ENCODE measurements at places on chromosomes 7 and 10.

GRCh38 chr7:12281038-12281437, 69.9 kb downstream of the TMEM106B start:
- DNase-seq = no peak

GRCh38 chr7:129423700-129424410, 10.4 kb upstream of the STRIP2 start:
- no peak for DNase-seq

- DNase-seq = no peak
Observed at GRCh38 chr7:116399819-116400218, 99.7 kb upstream of the CAV2 start.

- peak; percentile 78 for DNase-seq
Observed at GRCh38 chr10:6918305-6918704, 338.2 kb upstream of the PRKCQ start.

- no peak for DNase-seq
Observed at GRCh38 chr7:93921186-93921585, 349 bp upstream of the GNG11 start.

DNA sequence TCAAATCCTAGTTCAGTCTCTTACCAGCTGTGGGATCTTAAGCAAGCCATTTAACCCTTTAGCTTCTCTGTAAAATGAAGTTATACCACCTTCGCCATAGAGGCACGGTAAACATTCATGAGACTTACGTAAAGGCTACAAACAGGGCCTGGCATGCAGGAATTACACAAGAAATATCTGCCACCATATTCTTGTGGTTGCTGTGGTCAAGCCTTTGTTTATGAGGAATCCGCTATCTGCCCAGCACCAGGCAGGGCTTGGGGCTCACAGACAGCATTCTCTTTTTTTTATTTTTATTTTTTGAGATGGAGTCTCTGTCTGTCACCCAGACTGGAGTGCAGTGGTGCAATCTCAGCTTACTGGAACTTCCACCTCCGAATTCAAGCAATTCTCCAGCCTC, 9.9 kb downstream of the AIFM2 start:
- DNase-seq = no peak

- no peak for DNase-seq
Observed at GRCh38 chr10:108352771-108353170, 1188.3 kb upstream of the SORCS1 start.

DNA sequence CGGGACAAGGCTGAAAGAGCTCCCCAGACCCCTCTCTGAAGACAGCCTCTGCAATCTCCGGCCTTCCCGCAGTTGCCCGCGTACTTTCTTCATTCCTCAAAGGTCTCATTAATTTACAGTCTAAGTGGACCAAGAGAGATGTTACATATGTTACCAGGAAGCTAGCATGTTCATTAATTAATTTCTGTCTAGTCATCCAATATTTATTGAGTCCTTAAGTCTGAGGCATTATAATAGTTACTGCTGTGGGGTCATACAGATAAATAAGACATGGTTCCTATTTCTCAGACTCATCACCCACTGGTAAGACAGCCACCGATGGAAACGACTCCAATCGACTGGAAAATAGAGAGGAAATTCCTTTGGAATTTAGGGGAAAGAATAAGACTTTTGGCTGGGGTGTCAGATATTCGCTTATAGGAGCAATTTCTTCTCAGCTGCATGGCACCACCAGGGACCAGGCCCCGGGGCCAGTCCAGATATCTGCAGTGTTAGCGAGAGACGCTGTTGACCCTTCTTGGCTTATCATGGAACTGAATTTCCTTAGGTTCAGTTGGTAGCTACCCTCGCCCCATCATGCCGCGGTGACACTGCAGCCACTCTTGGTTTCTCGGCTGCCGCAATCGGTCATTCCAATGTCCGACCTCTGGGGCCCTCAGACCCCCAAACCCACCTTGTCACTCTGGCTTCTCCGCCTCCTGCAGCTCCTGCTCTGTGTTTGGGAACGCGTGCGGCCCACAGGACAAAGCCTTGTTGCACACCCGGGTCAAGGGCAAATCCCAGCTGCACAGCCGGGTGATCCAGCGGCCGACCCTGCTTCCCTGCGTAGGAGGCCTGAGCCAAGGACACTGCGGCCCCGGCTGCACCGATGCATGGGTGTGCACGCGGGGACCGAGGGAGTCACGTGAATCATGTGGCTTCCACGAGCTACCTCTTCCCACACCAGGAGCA, 383.2 kb downstream of the DNAJB6 start:
- no peak for DNase-seq

DNA sequence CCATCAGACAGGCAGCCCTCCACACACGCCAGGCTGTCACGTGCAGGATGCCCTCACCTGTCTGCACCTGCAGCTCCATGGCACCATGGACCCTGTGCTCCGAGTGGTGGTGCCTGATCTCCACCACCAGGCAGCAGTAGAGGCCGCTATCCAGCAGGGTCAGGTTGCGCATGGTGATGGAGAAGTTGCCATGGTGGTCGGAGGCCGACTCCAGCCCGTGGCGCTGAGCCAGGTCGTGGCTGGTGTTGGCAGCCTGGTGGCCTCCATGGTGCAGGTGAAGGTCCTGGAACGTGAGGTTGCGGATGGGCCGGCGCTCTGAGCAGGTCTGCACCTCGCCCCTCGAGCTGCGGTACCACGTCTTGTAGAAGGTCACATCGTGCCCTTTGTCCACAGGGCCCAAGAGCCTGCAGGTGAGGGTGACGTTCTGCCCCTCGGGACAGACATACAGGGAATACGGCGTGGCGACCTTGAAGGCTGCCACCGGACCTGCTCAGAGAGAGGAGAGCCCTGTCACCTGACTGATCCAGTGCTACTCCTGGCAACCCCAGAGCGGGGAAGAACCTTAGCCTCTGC, 11.7 kb downstream of the VSIR start:
- DNase-seq = no peak

DNA sequence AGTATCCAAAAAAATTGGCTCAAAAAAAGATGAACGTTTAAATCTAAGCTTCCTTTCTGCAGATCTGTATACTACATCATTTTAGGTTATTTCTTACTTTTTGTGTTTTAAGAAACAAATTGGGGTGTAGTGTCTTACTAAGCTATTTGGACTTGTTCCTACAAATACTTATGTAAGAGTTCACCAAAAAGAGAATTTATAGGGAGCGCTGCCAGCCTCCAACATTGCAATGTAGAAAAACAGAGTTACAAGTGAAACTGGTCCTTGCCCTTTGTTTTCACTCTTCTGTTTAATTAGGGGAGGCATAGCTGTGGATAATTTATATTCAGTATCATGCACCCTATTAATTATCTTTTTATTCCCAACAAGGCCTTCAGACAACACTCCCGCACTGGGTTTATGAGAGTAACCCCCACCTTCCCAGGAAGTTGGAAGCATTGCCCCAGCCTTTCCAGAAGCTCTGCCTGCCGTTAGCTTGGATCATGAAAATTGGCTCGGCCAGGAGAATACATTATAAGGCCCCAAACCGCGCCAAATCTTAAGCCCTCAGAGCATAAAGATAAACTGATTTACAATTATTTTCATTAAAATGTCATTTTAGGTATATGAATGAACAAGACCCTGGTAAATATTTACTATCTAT, 261.8 kb upstream of the KLF6 start:
- no peak for DNase-seq

DNA sequence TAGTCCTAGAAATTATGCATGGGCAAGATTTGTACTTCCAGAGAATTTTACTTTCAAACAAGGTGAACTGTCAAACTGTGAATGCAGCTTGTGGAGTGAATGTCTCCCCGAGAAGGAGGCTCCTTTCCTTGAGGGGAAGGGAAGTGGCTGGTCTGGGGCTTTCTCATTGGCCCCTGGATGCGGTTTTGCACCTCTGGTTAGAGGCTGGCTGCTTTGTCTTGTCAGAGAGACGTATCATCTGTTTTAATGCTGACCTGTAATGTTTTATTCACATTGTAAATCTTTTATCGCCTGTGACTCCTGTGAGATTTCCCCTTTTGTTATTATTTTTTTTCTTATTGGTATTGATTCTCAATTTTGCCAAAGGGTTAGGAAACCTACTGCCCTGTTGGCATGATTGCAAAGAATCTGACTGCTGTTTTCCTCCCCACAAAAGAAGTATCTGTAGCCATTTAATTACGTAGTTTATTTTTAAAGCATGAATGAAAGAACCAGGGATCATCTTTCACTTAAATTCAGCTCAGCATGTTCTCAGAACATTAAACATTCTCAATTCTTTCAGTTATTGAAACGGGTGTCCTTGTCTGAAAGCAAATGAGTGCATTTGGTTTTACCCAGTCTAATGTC, 238.3 kb upstream of the NFE2L3 start:
- DNase-seq = peak; percentile 21

- DNase-seq = no peak
Observed at GRCh38 chr7:82443547-82444219, at the start of gene CACNA2D1. Gene CACNA2D1, minus strand, starts transcription at chr7:82443777.

DNA sequence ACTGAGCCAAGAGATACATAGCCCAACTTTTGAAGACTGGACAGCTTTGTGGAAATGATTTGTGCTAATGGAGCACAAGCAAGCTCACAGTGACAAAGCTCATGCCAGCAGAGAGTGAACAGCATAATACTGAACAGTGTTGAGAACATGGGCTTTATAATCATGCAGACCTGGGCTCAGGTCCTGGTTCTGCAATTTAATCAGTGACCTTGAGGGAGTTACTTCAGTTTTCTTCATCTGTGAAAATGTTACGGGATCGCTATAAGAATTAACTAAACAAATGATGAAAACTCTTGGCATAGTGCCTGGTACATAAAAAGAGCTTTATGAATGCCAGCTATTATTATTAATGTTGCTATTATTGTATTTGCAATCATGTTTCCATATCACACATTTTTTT, 690.5 kb upstream of the LRRN3 start:
- no peak for DNase-seq

GRCh38 chr7:99248391-99249095, 24.1 kb upstream of the MYH16 start:
- DNase-seq = no peak

DNA sequence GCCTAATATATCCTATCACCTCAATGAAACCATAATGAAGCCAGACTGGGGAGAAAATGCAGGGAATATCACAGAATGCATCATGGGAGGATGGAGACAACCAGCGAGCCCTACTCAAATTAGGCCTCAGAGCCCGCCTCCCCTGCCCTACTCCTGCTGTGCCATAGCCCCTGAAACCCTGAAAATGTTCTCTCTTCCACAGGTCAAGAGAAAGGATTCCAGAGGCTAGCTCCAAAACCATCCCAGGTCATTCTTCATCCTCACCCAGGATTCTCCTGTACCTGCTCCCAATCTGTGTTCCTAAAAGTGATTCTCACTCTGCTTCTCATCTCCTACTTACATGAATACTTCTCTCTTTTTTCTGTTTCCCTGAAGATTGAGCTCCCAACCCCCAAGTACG, 31.5 kb downstream of the PRSS2 start:
- DNase-seq = no peak

DNA sequence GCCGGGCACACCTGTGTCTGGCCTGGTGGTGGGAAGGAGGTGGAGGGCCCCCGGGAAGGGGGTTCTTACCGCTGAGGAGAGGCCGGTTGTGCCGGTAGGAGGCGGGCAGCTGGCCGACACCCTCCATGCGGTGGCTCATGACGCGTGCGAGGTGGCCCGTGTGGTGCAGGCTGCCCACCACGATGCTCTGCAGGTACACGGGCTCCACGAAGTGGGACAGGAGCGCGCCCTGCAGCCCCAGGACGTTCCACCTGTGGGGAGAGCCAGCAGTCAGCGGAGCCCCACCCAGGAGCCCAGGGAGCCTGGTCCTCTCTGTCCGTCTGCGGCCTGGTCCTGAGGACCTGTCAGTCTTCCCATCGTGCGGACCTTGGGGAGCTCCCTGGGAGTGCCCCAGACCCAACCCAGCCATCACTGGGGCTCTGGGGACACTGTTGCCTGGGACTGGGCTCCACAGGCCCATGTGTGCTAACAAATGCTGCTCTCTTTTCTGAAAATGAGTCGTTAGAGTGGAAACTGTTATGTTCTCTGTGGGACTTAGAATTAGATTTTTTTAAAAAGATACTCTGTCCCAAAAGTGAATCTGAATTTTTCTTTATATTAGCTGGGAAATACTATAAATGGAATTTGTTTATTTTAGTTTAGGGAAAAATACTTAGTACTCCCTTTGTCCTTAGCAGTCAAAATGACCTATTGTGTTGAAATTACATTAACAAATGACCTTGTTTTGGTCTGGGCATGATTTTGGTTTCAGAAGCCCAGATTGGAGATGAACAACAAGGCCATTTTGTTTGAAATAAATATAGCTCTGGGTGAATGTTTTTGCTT, 143.9 kb downstream of the WDR37 start:
- no peak for DNase-seq

- no peak for DNase-seq
Observed at GRCh38 chr7:124219681-124220080, 186.8 kb upstream of the TMEM229A start.

- peak; percentile 59 for DNase-seq
Observed at GRCh38 chr10:94183666-94184264, 179.0 kb downstream of the NOC3L start.

GRCh38 chr10:91247360-91248111, 27.1 kb downstream of the PCGF5 start:
- no peak for DNase-seq

- DNase-seq = no peak
Observed at GRCh38 chr7:91582799-91583477, 297.6 kb downstream of the MTERF1 start.

DNA sequence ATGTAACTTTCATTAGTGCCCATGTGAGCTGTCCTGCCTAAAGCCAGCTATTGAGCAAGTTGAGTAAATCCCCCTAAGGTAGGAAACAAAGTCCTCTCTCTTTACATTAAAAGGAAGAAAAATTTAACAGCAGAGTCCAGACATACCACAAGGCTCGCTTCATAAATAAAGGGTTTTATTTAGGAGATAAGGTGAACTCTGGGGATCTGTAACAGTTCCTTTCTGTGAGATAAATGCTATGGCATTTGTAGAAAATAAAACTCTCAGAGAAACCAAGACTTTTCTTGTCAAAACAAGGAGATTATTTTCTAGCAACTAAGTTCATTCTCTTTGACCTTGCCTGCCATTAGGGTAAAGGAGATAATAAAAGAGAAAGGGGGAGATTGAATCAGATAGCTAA, 32.3 kb upstream of the LYZL1 start:
- DNase-seq = no peak

GRCh38 chr10:98349508-98349922, 65.5 kb downstream of the PYROXD2 start:
- DNase-seq = no peak

DNA sequence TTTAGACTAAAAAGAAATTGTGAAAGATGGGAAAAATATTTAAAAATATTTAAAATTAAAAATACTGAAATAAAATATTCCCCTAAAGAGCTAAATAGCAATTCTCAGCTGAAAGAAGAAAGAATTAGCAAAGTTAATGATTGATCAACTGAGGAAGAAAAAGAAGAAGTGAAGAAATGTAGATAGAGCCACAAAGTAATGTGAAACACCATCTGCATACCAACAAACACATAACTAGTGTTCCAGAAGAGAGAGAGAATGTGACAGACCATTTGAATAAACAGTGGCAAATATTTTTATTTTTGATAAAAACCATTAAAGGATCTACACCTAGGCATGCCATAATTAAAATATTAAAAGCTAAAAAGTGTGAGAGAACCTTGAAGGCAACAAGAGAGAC, 784.5 kb upstream of the ZWINT start:
- DNase-seq = no peak

All from activated CD4-positive, alpha-beta memory T cell treated with anti-CD3 and anti-CD28 coated beads for 36 hours (primary cell).